ENCODE measurements at places on chromosomes 13 and 19.

DNA sequence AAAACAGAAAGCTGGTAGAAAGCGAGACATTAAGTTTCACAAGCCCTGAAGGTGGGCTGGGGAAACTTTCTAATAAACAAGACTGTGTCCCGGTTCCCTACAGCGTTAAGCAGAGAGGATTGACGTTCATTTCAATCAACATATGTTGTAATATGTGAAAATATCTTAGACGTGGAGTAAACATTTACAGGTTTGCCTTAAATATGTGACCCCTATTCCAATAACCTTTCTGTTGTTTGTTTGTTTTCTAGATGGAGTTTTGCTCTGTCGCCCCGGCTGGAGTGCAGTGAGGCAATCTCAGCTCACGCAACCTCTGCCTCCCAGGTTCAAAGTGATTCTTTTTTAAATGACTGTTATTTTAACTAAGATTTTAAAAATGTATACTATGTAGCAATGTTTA lies 526.2 kb downstream of the SUCLA2 start:
- no peak for DNase-seq

- DNase-seq = no peak
Measured at GRCh38 chr13:51934461-51935087, 72.8 kb downstream of the CCDC70 start.

GRCh38 chr13:41296879-41297646 lies 14.0 kb upstream of the NAA16 start:
- no peak for DNase-seq

- DNase-seq = no peak
Measured at GRCh38 chr13:27242702-27243101, 8.7 kb upstream of the RPL21 start.

GRCh38 chr19:39830406-39830805 lies 3.6 kb downstream of the DYRK1B start:
- no peak for DNase-seq

DNA sequence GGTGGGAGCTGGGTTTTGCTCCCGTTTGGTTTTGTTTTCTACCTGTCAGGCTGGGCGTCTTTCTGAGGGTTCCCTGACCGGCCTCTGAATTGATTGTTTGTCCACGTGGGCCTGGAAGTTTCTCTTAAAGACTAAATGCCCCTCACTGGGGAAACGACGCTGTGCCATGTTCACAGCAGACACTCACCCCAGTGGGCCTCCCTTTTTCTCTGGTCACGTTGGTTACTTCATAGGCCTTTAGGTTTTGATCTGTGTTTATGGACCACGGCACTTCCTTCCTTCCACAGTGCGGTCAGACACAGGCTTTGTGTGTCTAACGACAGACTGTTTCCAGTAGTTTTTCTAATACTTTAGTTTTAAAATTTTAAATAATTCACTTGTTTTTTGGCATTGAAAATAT lies 20.1 kb upstream of the NDUFS7 start:
- peak; percentile 46 for DNase-seq
